ENCODE measurements at places on chromosomes 3 and 15.

- DNase-seq, result no peak
Measured at GRCh38 chr3:42734263-42734860, 31.8 kb upstream of the HHATL start.

DNA sequence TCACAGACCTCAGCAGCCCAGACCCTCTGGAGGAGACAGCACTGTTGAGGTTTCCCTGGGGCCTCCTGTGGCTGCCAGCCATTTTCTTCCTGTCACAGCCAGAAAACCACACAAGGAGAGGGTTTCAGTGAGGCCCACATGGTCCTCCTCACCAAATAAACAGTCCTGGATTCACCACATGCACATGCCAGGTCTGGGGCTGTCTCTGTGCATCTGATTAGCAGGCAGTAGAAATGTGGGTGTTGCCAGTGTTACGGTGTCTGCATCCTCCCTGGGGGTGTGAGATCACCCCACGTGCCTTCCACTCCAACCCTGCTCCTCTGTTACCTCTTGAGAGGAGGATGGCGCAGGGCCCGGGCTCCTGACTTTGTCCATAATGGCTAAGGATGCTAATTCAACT is 140.4 kb downstream of the CHDH start:
- no peak for DNase-seq

GRCh38 chr3:177147790-177148189 is 49.5 kb downstream of the TBL1XR1 start:
- DNase-seq, result no peak

GRCh38 chr3:112813723-112814171 is 32.9 kb downstream of the CD200R1L start:
- DNase-seq, result no peak

GRCh38 chr15:50083424-50084025 is 35.5 kb downstream of the ATP8B4 start:
- no peak for DNase-seq

DNA sequence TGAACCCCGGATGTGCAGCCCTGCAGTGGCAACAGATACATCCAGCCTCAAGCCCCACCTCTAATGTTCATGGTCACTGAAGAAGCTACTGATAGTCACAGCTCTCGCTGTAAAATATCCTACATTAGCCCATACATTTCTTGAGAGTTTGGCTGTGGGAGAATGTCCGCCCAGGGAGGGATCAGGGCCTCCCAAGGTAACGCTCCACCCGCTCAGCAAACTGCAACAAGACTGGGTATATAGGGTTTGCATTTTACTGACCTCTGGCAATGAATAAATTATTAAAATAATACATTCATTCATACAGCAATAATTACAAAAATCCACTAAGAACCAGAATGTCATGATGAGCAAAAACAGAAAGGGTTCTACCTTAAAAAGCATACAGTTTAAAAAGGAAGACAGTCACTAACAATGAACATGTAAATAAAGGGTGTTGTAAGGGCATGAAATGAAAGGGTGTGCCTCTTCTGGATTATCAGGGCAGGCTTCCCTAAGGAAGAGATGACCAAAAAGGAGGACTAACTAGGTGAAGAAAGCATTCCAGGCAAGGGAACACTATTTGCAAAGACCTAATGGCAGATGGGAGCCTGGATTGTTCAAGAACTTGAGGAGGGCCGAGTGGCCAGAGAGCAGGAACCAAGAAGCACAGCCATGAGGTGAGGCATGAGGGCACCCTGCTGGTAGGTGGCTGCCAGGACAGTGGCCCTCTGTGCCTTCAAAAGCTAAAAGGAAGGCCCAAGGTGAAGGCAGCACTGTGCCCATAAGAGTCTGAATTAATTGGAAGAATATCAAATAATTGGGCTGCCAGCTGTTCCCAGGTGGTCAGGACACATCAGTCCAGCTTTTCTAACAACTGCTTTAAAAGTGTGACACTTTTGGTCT is 28.1 kb upstream of the CTDSPL start:
- no peak for DNase-seq

DNA sequence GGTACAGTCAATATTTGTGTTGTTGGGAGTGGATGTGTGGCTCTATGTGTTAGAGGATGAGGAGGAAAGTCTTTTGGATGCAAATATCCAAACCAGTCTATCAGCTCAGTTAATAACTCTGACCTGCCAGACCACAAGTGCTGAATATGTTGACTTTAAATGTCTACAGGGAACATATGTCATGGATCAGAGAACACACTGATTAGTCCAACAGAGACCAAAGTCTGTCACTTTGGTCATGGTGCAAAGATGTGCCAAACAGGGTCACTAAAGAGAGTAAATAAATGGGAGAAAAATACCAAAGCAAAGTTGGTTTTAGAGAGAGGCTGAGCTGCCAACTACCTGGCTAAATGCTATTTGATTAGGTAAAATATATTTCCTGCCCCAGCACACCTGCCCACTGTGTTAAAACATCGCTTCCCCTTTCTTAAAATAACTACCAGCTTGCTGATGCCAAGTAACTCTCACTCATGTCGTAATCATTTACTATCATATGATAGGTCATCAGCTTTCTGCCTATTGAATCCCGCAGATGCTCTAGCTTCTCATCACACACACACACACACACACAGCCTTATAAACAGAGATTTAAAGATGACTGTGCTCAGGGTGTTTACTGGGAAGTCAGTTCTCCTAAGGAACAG is 173.3 kb downstream of the PDZRN3 start:
- DNase-seq, result no peak

- DNase-seq, result no peak
Measured at GRCh38 chr3:67382536-67382935, 271.9 kb downstream of the SUCLG2 start.

GRCh38 chr3:125137358-125138033 is 75.1 kb downstream of the SLC12A8 start:
- no peak for DNase-seq

DNA sequence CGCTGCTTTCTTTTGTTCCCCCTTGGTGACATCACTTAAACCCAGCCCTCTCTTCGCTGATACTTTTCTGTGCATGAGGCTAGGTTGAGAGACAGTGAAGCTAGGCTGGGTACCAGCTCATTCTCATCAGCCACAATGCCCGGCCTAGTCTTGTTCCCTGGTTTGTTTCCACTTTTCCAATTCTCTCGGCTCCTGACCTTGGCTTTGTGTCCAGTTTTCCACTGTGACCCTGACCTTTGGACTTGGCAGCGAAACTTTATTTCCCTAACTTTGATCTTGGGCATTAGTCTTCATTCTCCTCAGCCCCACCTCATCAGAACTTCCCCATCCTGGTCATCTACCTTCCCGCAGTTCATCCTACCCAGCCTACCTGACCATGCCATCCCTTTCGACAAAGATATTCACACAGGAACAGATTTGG is 908 bp upstream of the ADPGK start:
- DNase-seq, result no peak

DNA sequence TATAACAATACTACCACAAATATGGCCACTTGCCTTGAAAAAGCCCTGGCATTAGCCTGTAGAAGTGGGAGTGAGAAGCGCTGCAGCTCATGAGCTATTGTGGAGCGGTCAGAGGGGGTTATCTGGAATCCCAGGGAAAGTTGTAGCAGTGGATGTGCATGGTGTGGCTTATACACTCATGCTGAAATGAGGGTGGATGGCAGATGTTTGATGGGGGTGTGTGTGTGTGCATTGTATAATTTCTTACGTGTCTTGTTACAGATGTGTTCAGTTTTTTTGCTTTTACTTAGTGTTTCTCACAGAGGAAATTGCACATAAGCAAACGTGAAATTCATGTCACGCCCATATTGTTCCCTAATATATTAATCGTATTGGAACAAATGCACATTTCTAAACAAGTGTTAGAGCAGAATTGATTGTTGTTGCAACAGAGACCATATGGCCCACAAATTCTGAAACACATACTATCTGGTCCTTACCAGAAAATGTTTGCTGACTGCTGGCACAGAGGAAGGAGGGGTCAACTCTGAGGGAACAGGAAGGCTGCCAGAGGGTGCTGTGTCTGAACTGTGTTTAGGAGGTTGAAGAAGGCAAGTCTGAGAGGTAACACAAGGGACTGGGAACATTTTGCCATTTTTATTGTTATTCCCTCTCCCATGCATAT is 200.0 kb upstream of the CFAP20DC start:
- DNase-seq, result no peak

- DNase-seq, result no peak
Measured at GRCh38 chr3:77467702-77468625, 428.1 kb downstream of the ROBO2 start.

DNA sequence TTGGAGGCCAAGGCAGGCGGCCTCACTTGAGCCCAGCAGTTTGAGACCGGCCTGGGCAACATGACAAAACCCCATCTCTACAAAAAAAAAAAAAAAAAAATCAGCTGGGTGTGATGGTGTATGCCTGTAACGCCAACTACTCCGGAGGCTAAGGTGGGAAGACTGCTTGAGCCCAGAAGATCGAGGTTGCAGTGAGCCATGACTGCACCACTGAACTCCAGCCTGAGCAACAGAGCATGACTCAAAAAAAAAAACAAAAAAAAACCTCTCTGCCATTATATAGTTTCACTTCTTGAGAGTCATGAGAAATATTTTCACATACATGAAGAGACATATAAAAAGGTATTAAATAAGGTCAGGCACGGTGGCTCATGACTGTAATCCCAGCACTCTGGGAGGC is 45.9 kb upstream of the CP start:
- no peak for DNase-seq

DNA sequence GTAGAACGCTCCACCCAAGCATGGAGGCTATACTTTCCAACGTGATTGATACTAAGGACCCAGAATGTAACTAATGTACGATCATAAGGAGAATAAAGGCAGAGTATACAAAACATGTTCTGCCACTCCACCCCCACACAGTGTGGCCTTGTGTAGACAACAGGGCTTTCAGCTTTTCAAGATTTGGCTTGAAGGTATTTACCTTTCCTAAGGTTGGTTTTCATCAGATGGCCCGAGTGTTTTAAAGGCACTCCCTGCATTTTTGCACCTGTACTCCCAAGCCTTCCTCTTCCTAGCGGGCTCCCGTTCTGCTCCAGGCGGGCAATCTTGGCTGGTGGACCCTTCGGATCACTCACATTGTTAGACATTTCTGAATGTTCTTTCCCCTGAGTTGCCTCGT is 4.6 kb downstream of the SATB1 start:
- no peak for DNase-seq

GRCh38 chr3:126367316-126367805 is 10.2 kb upstream of the KLF15 start:
- no peak for DNase-seq

GRCh38 chr3:131782751-131783150 is 252.1 kb downstream of the CPNE4 start:
- DNase-seq, result no peak

DNA sequence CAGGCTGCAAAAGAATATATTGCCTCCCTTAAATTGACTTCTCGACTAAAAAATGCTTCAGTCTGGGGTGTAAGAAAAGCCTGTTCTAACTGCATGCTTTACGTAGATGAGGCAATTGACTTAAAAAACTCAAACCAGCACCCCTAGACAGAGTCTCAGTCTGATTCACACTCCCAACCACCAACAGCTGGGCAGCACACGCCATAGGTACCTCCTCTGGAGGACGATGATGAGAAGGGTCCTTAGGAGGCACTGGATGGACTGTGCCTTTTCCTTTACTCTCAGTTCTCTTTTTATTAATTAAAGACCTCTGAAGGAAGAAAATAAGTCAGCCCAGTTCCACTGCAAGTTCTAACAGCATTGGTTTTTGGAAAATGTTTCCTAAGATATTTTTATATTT is 175.0 kb downstream of the PDZRN3 start:
- DNase-seq, result no peak

- no peak for DNase-seq
Measured at GRCh38 chr15:68353421-68354135, 76.0 kb downstream of the FEM1B start.
